Renal cortical epithelial cell (primary cell): ENCODE measurements at places on chromosomes 12 and 14. TPM values are rescaled to one million over a fixed set of nuclear protein-coding genes. Genes with fewer than 3 reads are reported as not detected.

- peak; percentile 76 for DNase-seq
Measured at GRCh38 chr14:50666772-50667683, 1.1 kb downstream of the SAV1 start.

GRCh38 chr14:53295372-53295771 is 142.2 kb upstream of the DDHD1 start:
- no peak for DNase-seq

- DNase-seq = no peak
Measured at GRCh38 chr12:5913387-5913786, 31.7 kb downstream of the ANO2 start.

DNA sequence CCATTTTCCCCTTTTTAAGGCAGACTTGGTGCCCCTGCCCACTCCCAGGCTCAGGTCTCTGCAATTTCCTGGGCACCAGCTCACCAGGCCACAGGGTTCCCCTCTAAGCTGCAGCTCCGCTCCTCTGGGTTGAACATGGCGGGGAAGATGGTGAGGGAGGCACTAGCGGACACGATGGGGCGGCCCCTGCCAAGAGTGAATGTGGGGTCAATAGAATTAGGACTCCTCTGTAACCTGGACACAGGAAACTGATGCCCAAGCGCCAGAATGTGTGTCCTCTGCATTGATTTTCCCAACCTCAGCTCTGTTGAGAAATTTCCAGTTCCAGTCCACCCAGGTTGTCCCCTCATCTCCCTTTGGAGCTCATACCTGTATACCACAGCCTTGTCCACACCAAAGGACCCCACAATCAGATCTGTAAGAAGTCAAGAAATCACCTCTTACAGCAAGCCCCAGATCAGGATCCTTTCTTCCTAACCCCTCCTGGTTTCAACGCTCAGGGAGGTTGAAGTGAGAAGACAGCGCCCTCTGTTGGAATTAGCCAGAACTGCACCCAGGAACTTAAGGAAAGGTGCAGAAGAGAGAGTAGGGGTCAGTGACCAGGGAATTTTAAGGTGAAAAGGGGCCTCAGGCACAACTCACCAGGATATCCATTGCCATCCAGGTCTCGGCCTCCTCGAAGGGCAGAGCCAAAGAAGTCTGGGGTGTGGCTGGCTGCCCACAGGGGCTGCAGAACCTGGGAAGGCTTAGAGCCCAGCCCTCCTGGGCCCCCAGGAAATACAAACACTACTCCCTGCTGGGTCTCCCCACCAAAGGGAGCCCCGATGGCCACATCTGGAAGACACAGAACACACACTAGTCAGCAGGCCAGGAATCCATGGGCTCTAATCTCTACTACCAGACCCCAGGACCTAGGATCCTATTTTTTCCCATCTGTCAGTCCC is 14.7 kb downstream of the ITGA5 start:
- DNase-seq = peak; percentile 58

GRCh38 chr14:99735189-99736135 is 51.4 kb downstream of the CYP46A1 start:
- DNase-seq = no peak

DNA sequence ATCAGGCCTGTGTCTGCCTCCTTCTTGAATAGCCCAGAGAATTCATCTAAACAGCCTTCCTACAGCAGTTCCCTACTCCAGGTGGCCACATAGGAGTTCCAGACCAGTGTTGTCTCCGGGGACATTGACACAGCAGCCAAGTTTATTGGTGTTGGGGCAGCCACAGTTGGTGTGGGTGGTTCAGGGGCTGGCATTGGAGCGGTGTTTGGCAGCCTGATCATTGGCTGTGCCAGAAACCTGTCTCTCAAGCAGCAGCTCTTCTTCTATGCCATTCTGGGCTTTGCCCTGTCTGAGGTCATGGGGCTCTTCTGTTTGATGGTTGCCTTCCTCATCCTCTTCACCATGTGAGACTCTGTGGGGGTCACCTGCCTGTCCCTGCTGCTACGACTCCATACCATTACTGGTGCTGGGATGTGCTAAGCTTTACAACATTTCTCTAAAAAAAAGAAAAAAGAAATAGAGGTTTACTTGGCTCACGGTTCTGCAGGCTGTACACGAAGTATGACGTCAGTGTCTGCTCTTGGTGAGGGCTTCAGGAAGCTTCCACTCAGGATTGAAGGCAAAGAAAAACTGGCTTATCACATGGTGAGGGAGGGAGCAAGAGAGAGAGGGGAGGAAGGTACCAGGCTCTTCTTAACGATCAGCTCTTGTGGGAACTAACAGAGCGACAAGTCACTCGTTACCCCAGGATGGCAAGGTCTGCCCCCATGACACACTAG is 57.5 kb downstream of the CHST11 start:
- DNase-seq = no peak

The TFCP2 gene
- total RNA-seq = 14.1 and 31.3 TPM in 2 replicates

DNA sequence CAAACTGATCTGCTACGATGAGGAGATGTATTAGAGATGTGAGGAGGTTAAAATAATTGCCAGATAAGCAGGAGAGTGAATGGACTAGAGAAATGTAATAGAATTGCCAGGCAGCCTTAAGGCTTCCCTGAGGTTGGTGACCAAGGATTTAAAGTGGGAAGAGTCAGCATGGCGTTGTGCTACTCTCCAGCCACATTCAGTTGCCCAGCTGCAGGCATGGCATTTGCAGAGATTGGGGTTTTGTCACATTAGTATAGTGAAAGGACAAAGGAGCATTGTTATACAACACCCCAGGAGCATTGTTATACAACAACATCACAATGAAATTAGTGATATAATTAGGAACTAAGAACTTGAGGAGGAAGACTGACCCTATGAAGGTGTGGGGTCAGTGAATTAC is 31.7 kb downstream of the MARK3 start:
- DNase-seq = no peak

The CAPZA3 gene
- total RNA-seq = not detected in 2 replicates

- no peak for DNase-seq
Measured at GRCh38 chr12:46567667-46568066, 195.1 kb upstream of the SLC38A2 start.

The IL22 gene
- not detected in 2 replicates for total RNA-seq
